Kidney epithelial cell (primary cell): ENCODE measurements at places on chromosomes 6 and 20.

DNA sequence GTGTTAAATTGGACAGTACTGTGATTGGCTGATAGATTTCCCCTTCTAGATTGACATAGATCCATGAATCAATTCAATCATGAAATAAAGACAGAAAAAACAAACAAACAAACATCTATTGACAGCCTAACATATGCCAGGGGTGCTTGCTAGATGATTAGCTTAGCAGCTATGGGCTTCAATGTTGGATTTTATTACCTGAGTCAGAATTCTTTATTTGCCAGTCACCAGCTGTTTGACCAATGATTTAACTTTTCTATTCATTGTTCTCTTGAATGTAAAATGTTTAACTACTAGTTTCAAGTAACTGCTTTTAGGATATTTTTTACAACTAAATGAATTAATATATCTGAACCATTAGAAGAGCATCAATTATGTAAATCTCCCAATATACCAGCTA lies 901.3 kb upstream of the CITED2 start:
- DNase-seq: no peak

DNA sequence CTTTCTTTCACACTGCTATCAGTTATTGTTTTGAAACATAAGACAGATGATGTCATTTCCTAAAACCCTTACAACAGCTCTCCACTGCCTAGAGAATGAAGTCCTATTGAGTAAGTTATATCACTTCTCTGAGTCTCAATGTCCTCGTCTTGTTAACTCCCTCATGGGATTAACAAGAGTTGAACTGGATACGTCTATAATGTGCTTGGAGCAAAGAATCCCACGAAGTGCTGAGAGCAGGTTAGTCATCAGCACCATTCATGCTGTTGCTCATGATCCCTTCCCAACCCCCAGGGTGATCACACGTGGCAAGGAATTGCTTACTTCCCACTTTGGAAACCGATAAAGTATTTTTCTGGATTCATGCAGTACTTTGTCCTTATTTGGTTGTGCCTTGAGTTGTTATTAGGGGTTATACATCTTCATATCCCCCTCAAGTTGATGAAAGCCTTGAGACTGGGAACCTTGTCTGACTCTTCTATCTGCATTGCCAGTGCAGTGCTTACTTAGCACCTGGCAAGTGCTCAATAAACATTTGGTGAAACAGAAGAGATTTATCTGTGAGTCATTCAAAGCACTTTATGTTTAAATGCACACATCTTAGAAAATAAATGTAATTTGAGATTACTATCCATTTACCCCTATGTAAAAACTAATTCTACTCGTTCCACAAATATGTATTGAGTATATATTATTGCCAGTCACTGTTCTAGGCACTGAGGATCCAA lies 487.5 kb downstream of the EPM2A start:
- DNase-seq: peak; percentile 41

DNA sequence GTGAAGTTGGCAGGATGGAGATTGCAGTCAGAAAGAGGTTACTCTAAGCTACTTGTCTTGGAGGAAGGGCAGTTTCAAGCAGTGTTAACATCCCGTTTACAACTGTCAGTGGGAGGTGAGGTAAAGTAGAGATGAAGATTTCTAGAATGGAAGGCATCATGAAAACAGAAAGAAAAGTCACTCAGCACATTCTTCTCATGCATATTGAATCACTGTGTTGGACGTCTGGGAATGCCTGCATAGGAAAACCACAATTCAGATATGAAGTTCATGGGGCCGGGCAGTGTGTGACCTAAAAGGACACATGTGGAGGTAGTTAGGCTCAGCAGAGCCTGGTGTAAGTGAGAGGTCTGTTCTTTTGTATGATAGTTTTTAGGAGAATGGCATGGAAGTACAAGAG lies 73.5 kb upstream of the LAMP5 start:
- DNase-seq: no peak

DNA sequence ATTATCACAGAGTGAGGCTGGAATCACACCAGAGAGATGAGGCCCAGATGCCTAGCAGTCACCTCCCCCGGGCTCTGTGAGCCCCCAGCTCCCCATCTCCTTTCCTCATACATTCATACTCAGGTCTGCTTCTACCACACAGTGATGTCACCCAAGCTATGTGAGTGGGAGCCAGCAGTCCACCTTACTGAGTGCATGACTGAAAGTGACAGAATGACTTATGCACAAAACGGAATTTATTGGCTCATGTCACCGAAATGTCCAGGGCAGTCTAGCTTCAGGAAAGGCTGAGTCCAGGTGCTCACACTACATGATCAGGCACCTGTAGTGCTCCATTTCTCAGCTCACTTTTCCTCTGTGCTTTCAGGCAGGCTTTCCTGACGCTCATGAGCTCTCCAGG lies 36.7 kb upstream of the CCN6 start:
- DNase-seq: no peak

- no peak for DNase-seq
These were observed at the start of gene CCDC170 for GRCh38 chr6:151493804-151494234. CCDC170 (plus strand) TSS chr6:151494017; CDS start chr6:151494129, 112 bp downstream.

DNA sequence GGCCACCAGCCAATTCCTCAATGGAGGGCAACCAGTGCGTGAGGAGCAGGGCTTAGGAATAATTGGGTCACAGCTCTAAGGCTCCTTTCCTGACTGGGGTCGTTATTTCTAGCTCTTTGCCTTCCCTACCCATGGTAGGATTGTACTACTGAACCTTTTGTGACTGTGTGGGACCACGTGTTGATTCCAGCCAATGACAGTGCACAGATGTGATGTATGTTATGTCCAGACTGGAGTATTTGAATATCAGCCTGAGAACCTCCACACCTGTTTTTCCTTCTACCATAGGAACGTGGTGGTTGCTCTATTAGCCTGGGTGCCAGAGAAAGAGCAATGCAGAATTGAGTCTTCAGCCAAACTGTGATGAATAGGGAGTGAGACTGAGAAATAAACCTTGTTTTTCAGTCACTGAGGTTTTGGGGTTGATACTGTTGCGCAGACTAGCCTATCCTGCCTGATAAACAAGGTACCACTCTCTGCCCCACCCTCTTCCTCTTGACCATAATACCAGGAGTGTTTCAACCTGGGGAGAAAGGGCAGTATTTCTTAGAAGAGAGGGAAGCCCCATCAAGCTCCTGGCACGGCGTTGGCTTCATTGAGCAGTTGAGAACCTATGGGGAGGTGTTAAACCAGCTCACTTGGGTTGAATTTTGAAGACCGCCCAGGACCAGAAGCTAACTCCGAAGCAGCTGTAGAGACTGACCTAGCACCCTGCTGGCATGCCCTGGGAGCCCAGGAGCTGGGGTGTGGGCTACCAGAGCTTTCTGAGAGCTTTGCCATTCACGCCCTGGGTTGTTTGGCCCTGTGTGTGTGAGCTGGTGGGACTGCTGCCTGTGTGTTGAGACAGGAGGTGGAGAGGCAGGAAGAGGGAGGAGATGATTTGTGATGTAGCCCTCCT lies 105.5 kb upstream of the BACH2 start:
- DNase-seq: no peak

DNA sequence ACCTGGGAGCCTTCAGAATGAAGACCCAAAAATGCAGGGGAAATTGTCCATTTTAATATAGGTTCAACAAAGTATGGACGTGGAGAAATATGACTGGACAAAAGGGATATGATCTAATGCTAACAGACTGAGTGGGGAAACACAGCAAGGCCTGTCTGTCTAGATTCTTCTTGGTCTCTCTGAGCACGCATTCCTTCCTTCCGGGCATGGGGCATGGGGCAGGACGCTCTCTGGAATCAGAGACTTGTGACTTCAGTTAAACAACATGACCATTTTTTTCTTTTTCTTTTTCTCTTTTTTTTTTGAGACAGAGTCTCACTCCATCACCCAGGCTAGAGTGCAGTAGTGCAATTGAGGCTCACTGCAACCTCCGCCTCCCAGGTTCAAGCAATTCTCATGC lies 31.9 kb downstream of the ZBTB2 start:
- DNase-seq: no peak

- DNase-seq: no peak
These were observed 85.4 kb downstream of the SOX4 start for GRCh38 chr6:21678990-21679389.

DNA sequence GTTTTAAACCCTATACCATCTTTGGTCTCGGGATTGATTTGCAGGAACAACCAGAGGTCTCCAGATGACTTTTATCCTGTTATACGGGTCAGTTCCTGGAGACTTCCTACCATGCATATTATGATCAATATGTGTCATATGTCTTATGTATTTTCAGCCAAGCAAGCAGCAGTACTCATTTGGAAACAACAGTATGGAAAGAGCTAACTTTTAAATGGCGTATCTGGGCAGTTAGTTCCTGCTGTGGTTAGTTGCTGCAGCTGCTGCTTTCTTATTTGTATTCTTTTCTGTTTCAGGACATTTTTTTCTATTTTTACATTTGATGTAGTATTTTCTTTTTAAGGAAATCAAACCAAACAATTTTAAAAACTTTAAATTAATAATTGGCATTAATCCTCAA lies 207.5 kb downstream of the MANEA start:
- DNase-seq: no peak

GRCh38 chr20:23459461-23460150 lies 6.9 kb upstream of the CST11 start:
- DNase-seq: no peak

GRCh38 chr6:159640322-159640721 lies 52.7 kb downstream of the SOD2 start:
- DNase-seq: no peak

GRCh38 chr6:56437171-56437900 lies 190.0 kb upstream of the COL21A1 start:
- peak; percentile 65 for DNase-seq

DNA sequence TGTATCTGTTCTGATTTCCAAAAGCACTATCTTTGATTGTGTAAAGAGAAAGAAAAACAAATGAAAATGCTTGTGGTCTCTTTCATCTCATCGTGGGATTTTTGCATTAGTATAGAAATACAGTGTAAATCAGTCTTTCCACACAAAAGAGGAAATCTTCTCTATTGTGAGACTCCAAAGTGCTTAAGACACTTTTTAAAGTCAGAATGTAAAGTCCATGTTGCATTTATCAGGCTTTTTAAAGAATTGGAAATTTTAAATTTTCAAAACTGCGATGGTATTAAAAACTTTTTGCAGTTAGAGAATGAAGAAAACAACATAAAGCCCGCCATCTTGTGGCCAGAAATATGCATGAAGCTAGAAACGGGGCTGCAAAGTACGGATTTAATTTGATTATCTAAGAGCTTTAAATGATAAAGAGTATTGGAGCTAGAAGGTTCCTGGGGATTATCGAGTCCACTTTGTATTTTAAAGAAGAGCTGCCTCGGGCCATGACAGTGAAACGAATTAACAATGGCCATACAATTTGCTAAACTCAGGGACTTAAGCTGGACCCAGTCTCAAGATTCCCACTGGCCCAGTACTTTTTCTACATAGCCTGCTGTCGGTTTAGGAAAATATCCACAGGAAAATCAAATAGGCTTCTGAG lies 339.6 kb downstream of the ARHGAP18 start:
- DNase-seq: no peak

- no peak for DNase-seq
These were observed 814 bp downstream of the TFAP2B start for GRCh38 chr6:50819466-50819903.

- no peak for DNase-seq
These were observed 268.8 kb downstream of the ARID1B start for GRCh38 chr6:157045831-157046454.

GRCh38 chr6:7954477-7955200 lies 44.1 kb upstream of the TXNDC5 start:
- DNase-seq: no peak

DNA sequence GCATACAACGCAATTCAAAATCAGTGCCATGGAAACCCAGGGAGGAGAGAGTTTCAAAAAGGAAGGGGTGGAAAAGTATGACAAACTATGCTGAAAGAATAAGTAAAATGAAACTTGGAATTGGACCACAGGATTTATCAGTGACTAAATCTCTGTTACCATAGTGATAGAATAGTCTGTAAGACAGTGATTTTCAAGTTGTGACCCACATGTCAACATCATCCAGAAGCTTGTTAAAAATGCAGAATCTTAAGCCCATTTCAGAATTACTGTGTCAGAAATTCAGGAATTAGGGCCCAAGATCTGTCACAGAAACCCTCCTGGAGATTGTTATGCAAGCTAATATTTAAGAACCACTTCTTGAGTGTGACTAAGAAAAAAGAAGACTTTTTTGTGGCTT lies 417.7 kb upstream of the JAG1 start:
- no peak for DNase-seq

GRCh38 chr6:116088946-116089345 lies 11.7 kb upstream of the NT5DC1 start:
- no peak for DNase-seq

- no peak for DNase-seq
These were observed 154.1 kb downstream of the FOXA2 start for GRCh38 chr20:22430154-22430745.

- DNase-seq: no peak
These were observed 685.4 kb downstream of the TENT5A start for GRCh38 chr6:81067057-81067456.

DNA sequence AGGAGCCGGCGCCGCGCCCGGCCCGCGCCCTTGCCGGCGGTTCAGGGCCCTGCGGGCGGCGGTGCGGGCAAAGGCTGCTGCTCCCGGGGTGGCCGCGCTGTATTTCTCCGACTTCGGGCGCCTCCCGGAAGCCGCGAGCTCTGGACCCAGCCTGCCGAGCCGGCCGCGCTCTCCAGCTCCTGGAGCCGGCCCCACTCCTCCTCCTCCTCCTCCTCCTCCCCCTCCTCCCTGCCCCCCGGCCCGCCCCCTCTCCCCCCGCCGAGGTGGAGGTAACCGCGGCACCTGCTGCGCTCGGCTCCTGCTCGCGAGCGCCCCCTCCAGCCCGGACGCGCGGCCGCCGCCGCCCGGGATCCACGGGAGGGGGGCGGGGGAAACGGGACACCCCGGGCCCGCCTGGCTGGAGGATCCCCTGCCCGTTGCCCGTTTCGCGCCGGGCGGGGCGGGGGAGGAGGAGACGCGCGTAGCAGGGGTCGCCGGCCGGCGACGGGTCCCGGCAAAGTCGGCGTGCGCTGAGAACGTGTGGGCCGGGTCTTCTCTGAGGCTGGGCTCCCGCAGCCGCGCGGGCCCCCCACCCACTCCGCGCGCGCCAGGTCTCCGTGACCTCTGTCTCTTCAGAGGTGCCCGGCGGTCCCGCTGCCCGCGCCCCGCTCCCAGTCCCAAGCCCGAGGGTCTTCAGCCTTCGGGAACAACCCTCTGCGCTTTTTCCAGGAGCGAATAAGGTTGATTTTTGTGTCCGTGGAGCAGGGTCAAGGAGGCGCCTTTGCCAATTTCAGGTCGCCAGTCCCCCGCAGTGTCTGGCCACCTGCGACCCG lies at the start of gene SLC22A23:
TSS of gene SLC22A23 (minus strand) at position 153 of the 812 bp plus-strand sequence. CDS start 491 bp downstream, outside the sequence.
- DNase-seq: no peak

GRCh38 chr6:38183856-38184584 lies 364.5 kb downstream of the ZFAND3 start:
- no peak for DNase-seq

DNA sequence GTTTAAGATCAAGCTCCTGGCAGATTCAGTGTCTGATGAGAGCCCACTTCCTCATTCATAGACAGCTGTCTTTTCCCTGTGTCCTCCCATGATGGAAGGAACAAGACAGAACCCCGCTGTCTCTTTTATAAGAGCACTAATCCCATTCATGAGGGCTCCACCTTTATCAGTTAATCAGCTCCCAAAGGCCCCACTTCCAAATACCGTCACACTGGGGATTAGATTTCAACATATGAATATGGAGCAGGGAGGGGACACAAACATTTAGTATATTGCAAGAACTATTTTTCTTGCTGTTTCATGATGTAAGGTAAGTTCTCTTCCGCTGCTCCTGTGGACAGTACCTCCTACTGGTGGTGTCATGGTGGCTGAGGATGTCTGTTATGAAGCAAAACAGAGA lies 158.3 kb upstream of the IRAK1BP1 start:
- no peak for DNase-seq
